ENCODE measurements at places on chromosomes 12 and 14.
A peak's percentile ranks its signal among the peaks of the same experiment; 100 is the strongest.

DNA sequence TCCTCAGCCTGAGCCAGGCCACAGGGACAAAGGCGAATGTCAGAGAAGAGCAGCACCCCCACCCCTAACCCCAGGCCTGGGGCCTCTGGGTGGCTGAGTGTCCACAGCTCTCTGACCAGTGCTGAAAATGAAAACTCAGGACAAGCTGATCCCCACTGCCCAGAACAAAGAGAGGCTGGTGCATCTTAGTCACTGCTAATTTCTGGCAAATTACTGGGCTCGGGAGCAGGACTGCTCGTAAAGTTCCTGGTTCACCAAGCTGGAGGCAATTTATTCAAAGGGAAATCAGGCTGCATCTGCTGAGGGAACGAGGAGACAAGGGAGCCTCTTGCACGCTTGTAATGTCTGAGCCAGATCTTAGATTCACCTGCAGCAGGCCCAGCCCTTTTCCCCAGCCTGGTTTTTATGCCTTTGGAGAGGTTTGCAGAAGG lies 43.2 kb downstream of the CALM1 start:
- DNase-seq = no peak

DNA sequence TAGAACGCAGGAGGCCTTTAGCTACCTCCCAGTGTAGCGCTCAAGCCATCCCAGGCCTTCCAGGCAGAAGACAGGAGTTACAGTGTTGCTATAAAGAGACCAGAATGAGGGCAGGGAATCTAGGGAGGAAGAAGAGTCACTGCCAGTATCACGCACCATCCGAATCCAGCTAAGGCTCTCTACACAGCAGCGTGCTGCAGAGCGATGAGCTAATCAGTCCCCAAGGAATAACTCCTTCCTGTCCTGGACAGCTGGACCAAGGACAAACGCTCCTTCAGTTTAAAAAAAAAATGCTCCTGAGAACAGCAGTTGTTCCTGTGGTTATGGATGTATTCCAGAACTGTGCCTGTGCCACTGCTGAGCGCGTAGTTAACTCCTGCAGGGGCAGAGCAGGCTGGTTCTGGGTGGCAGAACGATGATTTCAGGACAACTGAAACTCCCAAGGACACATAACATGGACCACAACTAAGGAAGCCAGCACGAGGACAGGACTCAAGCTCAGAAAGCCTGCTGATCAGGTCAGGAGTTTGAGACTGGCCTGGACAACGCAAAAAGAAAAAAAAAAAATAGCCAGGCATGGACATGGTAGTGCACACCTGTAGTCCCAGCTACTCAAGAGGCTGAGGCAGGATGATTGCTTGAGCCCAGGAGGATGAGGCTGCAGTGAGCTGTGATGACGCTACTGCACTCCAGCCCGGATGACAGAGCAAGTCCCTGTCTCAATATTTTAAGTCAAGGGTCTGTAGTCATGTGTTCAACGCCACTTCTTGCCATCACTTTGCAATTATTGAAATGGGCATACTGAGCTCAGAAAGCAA lies 2.6 kb downstream of the IFFO1 start:
- DNase-seq = no peak

DNA sequence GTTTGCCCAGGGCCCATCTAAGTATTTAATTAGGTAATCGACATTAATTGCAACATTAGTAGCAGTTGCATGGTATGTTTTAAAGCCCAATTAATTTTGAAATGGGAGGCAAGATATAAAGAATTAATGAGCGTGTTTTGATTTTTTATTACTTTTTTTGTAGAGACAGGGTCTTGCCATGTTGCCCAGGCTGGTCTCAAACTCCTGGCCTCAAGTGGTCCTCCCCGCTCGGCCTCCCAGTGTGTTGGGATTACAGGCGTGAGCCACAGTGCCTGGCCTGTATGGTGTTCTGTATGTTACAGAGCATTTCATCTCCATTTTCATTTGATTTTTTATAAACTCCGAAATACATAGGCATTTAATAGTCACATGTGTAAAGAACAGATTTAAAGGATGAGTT lies 856 bp downstream of the GOLGA5 start:
- no peak for DNase-seq

GRCh38 chr14:36768638-36769337 lies 107.1 kb downstream of the PAX9 start:
- DNase-seq = peak; percentile 49

GRCh38 chr12:51441583-51441982 lies 17.0 kb downstream of the SLC4A8 start:
- no peak for DNase-seq

DNA sequence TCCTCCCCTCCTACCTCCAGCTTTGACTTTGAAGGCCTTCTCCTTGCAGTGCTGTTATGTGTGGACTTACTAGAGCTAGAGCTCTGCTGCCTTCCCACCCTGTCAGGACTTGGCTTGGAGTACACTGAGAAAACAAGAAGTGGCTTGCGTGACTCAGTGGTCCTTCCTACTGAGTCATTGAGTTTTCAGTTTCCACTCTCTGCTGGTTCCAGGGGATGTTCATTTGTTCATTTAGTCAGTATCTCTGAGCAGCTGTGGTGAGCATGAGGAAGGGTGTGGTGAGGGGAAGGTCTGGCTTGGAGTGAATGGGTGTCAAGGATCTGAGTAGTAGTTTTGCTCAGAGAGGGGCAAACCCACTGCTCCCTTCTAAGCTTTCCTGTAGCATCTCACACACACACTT lies 17.2 kb upstream of the ELK3 start:
- no peak for DNase-seq

DNA sequence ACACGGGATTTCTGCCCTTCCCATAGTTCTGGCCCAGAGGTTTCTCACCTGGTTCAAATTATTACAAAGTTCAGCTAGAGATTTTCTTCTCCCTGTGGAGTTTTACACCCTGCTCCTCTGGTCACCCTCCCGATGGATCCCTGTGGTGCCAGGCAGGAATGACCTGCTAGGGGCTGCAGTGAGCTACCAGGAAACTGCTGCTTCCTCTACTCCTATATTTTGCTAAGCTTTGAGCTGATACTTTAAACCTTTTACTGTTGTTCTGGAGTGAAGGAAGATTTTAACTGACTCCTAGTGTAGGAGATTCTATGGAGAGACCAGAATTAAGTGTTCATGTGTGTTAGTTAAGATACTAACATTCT lies 30.4 kb upstream of the LRIG3 start:
- DNase-seq = no peak
